ENCODE measurements at places on chromosomes 13 and 19.

- DNase-seq: no peak
Measured at GRCh38 chr19:51637362-51637978, 7.3 kb upstream of the SIGLEC5 start.

DNA sequence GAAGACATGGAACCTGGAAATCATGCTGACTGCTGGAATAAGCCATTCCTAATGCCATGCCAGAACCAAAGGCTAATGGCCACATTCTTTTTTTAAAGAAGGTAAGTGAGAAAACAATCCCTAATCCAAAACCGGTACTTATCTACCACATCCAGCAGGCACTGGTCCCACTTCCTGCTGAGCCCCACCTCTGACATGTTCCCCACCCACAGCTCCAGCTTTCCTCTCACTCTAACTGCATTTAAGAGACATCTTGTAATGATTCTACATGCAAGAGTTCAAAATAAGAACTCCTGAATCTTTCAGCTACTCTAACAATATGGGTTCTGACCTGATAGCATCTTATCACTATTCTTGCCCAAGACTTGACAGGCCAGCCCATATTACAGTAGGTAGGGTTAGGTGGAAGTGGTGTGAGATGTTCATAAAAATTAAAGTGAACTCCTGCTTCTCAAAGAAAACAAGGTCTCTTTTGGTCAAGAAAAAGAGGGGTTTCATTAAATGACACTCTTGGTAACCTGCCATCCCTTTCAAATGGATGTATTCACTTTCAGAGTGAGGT, 41.9 kb downstream of the N4BP2L2 start:
- no peak for DNase-seq

DNA sequence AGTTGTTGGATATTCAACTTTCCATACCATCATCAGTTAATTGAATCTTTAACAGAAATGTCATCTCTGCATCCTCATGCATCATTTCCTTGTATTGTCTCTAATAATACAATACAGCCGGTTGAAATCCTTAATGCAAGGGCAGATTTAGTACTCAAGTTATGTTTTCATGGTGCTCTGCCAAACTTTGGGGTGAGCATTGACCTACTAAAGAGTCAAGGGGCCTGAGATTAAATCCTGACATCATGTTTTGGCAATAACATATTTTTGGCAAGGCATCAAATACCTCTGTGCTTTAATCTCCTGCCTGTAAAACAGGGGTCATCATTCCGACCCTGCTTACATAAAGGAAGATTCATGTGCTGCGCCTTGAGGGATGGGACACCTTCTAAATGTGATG, 42.7 kb upstream of the ABCC4 start:
- DNase-seq: no peak

GRCh38 chr19:38977445-38978325, 2.1 kb upstream of the FBXO17 start:
- DNase-seq: no peak

DNA sequence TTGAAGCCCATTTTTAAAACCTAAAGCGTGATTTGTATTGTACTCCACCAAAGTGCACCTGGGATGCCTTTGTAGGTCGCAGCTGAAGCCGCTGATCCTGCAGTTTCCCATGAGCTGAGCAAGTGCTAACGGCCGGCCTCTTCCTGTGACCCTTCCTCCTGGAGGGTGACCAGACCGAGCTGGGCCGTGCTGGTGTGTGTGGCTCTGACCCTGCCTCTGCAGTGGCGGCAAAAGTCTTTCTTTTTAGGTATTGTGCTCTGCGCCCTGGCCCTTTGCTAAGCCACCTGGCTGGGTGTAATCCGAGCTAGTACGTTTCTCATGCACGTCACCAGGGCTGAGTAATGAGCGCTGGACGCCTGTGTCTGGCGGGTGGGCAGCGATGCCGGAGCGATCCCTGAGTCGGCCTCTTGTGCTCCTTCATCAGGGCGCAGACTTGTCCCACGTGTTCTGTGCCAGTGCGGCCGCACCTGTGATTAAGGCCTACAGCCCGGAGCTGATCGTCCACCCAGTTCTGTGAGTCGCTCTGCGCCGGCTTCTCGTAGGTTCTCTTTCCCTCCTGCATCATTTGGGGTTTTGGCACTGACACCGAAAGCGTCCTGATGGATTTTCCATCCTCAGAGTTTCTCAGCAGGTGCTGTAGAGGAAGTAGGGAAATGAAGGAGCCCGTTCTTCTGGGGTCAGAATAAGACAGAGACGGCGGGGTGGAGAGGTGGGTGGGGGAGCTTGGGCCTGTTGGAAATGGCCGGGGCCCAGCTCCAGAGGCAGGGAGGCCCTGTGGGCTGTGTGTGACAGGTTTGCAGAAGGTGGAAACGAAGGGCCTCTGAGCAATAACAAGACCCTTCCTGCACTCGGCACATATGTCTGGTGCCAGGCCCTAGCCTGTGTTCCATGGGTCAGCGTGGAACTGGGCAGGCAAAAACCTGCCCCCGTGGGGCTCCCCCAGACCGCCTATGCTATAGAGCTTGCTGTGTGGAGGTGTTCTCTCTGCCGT, 9.7 kb downstream of the NAXD start:
- no peak for DNase-seq

DNA sequence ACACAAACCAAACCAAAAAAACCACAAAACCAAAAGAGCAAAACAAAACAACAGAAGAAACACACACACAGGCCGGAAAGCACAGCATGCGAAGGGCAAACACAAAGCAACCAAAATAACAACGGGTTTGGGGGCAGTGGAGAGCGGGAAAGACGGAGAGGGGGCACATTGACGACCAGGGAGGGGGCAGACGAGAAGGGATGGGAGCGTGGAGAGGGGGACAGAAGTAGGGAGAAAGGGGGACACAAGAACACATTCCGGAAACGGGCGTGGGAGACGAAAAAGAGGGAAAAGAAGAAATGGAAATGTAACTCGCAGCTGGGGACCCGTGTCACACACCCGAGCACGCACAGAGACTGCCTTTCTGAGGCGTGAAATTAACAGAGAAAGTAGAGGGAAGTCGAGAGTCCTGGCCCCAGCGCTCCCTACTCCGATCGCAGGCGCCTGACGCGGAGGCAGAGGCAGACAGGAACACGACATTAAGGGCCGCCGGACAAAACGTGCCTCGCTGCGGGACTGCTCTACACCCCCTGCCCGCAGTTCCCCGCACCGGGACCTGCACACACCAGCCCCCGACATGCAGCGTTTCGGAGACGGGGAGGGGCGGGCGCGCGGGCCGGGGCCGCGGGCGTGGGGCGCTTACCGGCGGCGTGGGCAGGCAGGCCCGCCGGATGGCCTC, 652 bp downstream of the POU4F1 start:
- no peak for DNase-seq
